ENCODE measurements at places on chromosomes 11 and 22. TPM values are rescaled to one million over a fixed set of nuclear protein-coding genes. Genes with fewer than 3 reads are reported as not detected.

Gene ZBTB16
- 75.5 TPM for total RNA-seq

Gene OMP
- total RNA-seq, result not detected

GRCh38 chr22:35220221-35220620, 37.1 kb upstream of the HMGXB4 start:
- DNase-seq, result no peak

GRCh38 chr11:77267962-77268361, 33.5 kb downstream of the GDPD4 start:
- no peak for DNase-seq

DNA sequence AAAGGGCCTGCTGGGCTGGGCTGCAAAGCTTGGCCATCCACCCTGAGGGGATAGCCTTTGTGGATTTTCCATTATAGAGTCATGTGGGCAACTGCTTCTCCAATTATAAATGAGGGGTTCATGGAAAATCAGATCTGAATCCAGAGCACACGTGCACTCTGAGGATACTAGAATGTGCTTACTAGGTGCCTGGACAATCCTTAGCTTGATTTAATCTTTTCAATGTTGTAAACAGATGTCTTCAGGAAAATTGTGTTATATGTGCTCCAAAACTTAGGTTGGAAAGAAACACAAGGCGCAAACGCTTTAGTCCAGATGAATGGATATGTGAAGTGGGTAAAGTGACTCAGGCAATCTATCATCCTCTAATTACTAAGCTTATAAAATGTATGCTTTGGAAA, 92.0 kb downstream of the SLC17A6 start:
- no peak for DNase-seq

GRCh38 chr11:61706452-61707400, 26.5 kb downstream of the DAGLA start:
- no peak for DNase-seq

DNA sequence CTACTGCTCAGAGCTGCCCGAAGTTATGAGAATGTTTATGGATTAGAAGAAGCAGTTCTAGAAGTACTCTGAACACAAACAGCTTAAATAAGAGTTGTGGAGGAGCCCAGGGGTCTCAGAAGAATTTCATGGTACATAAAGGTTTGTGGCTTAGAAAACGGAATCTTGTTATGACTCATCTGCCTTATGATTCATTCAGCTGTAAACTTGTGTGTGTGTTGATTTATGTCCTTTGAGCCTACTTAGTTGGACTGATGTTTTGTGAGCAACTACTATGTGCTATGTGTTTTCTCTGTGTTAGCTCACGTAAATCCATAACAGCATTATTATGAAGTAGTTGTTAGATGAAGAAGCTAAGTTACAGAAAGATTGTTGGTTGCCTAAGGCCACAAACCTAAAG, 203.7 kb downstream of the PGR start:
- DNase-seq, result no peak

- DNase-seq, result peak; percentile 85
These were observed 12.5 kb downstream of the L3MBTL2 start for GRCh38 chr22:41217553-41218157.

Gene PKDREJ
- 0.12 TPM for total RNA-seq

DNA sequence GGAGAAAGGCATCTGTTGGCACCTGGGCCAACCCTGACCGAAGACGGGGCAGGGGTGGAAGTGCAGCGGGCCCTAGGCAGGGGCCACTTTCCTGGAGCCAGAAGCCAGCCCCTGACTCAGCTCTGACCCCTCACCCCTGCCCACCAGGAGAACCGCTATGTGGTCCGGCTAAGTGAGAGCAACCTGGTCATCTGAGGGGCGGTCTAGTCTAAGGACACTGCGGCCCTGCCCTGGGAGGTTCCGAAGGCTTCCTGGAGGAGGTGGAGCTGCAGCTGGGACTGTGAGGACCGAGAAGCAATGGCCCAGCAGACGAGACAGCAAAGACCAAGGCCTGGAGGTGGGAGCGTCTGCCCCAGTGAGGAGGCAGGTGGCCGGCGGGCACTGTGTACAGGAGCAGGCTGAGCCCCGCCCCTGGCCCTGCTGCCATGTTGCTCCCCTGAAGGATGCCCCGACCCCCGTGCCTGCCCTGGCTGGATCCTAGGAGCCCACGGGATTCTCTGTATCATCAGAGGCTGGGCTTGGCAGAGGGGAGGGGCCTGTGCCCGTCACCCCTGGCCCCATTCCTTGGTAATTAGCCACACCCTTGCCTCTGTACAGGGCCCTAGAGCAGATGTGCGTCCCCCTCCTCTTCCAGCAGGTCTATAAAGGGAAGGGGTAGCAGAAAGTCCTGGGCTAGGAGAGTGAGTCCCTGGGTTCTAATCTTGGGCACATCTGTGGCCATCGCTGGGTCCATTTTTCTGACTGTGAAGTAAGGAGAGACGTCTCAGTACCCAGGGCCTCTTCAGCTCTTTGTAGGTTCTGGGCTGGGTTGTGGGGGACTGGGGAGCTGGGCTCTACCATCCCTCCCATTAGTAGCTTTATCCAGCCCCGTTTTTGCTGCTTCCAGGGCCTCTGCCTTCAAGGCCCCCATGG, 19.4 kb downstream of the RELT start:
- peak; percentile 47 for DNase-seq

Gene VWCE
- total RNA-seq, result 1.5 TPM

DNA sequence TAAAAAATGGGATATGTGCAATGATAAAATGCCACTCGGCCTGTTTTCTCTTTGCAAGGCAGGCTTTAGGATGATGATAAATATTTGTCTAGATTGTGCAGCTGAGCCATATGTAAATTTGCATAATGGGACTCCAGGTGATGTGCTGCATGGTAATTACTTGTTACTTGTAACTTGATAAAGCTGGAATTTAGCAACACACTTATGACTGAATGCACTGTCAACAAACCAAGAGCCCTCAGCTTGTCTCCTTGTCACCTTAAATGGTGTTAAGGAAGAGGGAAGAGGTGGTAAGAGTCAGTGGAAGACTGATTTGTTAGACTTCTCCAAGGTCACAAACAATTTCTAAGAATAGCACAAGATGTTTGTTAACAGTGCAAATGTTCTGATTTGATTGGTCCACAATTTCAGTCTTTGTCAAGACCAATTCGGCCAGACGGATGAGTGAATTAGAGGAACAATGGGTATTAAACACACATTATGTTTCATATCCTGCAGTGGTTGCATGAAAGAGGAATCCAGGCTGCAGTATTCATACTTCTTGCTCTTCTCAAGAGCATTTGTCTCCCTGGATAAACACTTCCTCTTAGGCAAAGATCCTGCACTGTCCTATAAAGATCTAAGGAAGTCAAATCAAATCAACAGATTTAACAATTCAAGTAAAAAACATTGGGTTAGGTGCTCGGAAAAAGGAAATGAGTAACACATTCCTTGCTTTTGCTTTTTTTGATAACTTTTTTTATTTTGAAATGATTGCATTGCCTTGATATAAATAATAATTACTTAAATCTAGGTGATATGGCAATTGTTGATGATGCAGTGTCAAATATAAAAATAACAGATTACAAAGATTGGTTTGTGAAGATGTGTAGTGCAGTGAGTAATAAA, 448.3 kb upstream of the DDI1 start:
- no peak for DNase-seq

DNA sequence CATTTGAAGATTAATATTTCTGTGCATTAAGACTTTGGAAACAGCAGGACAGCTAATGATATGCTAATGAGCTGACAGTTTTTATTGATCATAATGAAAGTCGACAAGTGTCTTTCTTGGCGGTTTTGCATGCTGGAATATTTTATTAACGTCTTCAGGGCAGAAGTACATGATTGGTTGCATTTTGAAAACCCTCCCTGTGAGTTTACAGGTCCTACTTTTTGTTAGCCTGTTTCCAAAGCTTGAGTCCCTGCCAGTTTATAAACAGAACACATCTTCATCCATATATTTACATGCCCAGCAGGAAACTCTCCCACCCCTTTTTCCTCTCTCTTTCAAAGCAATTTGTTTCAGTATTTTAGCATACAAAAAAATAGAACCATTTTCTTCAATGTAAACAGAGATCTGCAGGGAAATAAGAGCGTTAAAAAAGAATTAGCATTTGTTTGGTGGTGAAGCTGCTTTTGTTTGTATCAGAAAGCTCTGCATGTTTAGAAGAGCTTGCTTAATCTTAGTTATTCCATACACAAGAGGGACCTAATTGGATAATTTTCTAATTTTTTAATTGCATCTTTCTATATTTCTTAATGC, 243.6 kb downstream of the NELL1 start:
- DNase-seq, result no peak

Gene PRODH
- total RNA-seq, result 0.75 TPM

DNA sequence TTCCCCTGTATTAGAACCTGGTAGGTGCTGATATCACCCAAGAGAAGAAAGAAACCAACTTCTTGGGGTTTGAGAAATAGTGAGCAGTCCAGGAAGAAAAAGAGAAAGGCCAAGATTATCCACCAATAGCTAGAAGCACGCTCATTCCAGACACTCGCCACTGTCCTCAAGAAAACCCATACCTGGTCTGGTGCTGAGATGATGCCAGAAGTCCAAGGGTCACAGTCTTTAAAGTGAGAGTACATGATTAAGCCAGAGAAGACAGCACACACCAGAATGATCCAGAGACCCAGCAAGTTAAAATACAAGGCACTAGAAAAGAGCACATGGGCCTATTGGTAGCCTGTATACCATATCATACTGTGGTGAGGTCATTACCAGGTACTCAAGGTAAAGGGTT, 23.6 kb downstream of the SLC5A12 start:
- no peak for DNase-seq

GRCh38 chr22:48440673-48441552, 1386.8 kb downstream of the BRD1 start:
- no peak for DNase-seq

- DNase-seq, result no peak
These were observed 33.4 kb upstream of the CTTN start for GRCh38 chr11:70364745-70365543.

Gene RAB38
- 0.39 TPM for total RNA-seq

Gene MAPK11
- 7.2 TPM for total RNA-seq

- peak; percentile 58 for DNase-seq
These were observed 32.9 kb downstream of the RPL27A start for GRCh38 chr11:8715501-8715900.

- DNase-seq, result peak; percentile 69
These were observed 4.3 kb downstream of the IGSF22 start for GRCh38 chr11:18721561-18722292.

Gene NLRP14
- not detected for total RNA-seq

Gene KRTAP5-9
- total RNA-seq, result not detected

Gene MFRP
- 0.06 TPM for total RNA-seq

DNA sequence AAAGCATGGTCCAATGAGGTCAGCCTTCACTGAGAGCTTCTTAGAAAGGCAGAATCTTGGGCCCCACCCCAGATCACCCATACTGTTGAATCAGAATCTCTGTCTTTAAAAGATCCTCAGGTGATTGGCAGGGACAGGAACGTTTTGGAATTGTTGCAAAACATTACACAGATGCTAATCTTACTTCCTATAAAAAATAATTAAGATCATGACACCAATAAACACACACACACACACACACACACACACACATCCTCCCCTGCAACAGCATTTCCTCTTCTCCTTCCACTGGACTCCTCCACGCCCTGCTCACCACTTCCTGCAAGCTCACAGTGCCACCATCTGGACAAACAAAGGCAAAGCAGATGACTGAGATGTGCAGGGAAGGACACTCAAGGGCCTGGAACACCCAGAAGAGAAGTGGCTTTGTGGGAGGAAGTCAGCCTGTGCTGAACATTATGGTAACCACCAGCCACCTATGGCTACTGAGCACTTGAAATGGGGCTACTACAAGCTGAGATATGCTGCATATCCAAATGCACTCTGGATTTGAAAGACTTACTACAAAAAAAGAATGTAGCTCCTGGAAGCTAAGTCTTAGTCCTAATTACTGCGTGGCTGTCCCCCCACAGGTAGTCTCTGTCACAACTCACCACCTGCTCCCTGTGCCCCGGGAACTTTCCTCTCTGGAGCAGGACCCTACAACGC, 65.6 kb downstream of the BTG4 start:
- peak; percentile 85 for DNase-seq

GRCh38 chr11:87215236-87215635, 177.5 kb downstream of the TMEM135 start:
- no peak for DNase-seq

DNA sequence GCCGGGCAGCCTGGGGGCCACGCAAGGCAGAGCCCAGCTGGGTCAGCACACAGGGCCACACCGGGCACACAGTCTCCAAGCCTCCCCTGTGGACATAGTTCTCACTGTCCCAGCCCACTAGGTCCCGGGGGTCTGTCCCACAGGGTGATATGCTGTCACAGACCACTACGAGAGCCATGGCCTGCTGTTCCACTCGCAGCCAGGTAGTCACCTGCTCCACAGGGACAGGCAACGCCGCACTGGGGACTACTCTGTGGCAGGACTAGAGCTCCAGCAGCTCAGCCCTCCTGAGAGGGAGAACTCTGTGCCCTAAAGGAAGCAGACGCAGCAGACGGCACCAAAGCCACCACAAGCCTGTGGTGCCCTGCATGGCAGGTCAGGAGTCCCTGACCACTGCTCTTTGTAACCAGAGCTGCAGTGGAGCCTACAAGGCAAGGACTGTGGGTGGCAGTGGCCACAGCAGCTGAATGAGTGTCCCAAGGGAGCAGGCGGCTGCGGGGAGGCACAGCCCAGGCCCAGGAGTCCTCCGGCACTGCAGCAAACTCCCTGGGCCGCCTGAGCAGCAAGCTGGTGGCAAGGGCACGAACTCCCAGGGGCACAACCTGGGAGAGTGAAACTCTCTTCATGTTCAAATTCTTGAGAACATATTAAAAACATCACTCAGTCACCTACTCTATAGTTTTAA, 171.2 kb upstream of the GRK3 start:
- DNase-seq, result no peak

- no peak for DNase-seq
These were observed 126.3 kb upstream of the CARD18 start for GRCh38 chr11:105265845-105266244.

DNA sequence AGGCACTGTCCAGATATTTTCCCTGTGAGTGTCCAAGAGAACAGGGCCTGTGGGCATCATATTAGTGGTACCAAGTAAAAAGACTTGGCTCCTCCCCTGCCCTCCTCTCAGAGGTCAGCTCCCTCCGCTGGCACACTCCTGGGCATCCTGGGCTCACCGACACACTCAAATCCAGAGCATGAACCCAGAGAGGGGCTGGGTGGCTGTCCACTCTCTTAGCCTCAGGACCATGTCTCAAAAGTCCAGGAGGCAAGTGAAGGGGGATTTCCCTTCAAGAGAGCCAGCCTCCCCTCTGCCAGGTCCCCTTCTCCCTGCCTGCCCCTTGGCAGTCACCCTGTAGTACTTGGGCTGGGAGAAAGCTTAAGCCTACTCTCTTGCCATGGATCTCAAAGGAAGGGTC, 10.3 kb downstream of the BCL9L start:
- DNase-seq, result no peak

All from right cardiac atrium (tissue), 5 donors.